WTC11 (cell line): ENCODE measurements at places on chromosomes 12 and 14.

GRCh38 chr14:77498120-77498979 is at the start of gene ISM2:
Gene ISM2 (minus strand): TSS chr14:77498816. CDS start chr14:77498793, 23 bp downstream.
- peaks cover 60% of the 10 kb centered on the region for H3K27me3 ChIP-seq
- no peak within 1 kb of the TSS for H3K27ac ChIP-seq
- peak within 1 kb of the TSS; percentile 69 for H3K4me3 ChIP-seq
- peaks cover 3% of the 10 kb centered on the region; the same call in 1 of the 2 replicates for H3K36me3 ChIP-seq

GRCh38 chr14:99028521-99028920 is 243.5 kb downstream of the BCL11B start:
- no peak overlapping the region for H3K4me3 ChIP-seq
- no peaks in the 10 kb centered on the region for H3K4me1 ChIP-seq
- H3K27me3 ChIP-seq = no peaks in the 10 kb centered on the region

GRCh38 chr12:129379076-129379804 is 524.6 kb downstream of the TMEM132D start:
- peaks cover 82% of the 10 kb centered on the region for H3K36me3 ChIP-seq
- H3K4me1 ChIP-seq = no peaks in the 10 kb centered on the region
- H3K27me3 ChIP-seq = peaks cover 7% of the 10 kb centered on the region
- DNase-seq = no peak

GRCh38 chr12:90062799-90063198 is 354.2 kb upstream of the ATP2B1 start:
- no peak overlapping the region for H3K4me3 ChIP-seq
- H3K27me3 ChIP-seq = no peaks in the 10 kb centered on the region
- DNase-seq = no peak
- H3K4me1 ChIP-seq = peaks cover 11% of the 10 kb centered on the region

DNA sequence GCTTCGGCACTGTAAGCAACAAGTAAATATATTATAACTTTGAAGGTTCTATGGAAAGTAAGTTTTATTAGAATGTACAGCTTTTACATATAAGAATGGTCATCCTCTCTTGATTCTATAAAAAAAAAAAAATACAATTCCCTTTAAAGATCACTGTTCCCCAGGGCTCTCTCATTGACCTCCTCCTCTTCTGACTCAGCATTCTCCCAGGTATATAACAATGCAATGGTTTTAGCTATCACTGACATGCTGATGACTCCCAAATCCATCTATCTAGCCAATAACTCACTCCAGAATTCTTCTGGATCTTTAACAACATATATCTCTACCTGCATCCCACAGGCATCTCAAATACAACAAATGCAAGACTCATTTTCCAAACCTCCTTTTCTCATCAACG is 62.7 kb downstream of the EEA1 start:
- H3K4me3 ChIP-seq = no peak overlapping the region
- H3K27me3 ChIP-seq = no peaks in the 10 kb centered on the region
- no peaks in the 10 kb centered on the region; the same call in 1 of the 2 replicates for H3K4me1 ChIP-seq
- H3K27ac ChIP-seq = no peak overlapping the region
- no peak for DNase-seq

DNA sequence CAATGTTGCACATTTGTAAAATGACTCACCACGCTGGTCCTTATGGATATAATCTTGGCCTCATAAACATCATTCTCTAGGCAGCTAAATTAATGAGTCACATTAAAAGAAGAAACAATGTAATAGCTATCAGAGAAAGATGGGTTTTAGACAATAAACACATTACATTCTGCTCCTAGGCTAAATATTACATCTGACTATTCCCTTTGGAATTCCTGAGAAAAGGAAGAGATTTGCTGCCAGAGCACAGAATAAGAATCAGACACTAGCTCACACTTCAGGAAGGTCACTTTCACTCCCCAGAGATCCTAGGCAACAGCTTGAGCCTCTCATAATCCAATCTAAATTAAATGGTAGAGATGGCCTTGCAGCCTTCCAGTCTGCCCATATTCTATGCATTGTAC is 218.2 kb downstream of the PTPRO start:
- no peaks in the 10 kb centered on the region for H3K36me3 ChIP-seq
- DNase-seq = no peak
- no peak overlapping the region for H3K27ac ChIP-seq
- H3K4me1 ChIP-seq = no peaks in the 10 kb centered on the region
- no peak overlapping the region for H3K4me3 ChIP-seq

DNA sequence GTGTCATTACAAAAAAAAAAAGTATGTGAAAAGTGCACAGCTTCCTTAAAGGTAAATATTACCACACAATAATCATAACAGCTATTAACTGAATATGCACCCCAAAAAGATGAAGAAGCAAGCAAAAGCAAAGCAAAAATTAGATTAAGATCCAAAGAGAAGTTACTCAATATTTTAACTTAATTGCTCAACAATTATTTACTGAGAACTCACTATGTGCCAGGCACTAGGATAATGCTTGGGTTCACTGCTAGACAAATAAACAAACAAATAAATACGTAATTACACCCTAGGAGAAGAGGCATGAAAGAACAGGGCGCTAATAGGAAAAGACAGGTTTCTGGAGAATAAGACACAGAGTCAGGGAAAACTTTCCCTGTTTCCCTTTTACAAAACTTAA is 33.4 kb downstream of the PPP1R12A start:
- no peak overlapping the region for H3K4me3 ChIP-seq
- H3K27ac ChIP-seq = peak overlapping the region; percentile 55
- peaks cover 29% of the 10 kb centered on the region for H3K4me1 ChIP-seq
- H3K27me3 ChIP-seq = no peaks in the 10 kb centered on the region
- H3K36me3 ChIP-seq = no peaks in the 10 kb centered on the region

DNA sequence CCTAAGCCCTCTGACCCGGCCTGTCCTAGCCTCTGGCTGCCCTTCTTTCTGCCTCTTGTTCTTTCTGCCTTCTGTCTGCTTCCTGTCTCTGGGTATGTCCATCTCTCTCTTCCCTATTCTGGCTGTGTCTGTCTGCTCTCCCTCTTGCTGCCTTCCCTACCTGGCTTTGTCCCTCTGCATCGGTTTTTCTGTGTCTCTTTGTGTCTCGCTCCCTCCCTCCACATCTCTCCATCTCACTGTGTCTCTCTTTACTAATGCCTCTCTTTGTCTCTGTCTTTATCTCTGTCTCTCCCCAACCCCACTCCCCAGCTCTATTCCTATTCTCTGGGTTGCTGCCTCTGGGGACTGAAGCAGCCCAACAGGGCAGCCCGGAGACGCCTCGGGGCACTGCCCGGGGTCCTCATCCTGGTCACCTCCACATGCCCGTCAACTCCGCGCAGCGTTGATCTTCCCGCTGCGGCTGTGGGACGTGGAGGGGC is 10.1 kb downstream of the SHMT2 start:
- no peak overlapping the region for H3K27ac ChIP-seq
- peaks cover 1% of the 10 kb centered on the region; the same call in 1 of the 2 replicates for H3K36me3 ChIP-seq
- H3K27me3 ChIP-seq = peaks cover 89% of the 10 kb centered on the region
- DNase-seq = no peak

DNA sequence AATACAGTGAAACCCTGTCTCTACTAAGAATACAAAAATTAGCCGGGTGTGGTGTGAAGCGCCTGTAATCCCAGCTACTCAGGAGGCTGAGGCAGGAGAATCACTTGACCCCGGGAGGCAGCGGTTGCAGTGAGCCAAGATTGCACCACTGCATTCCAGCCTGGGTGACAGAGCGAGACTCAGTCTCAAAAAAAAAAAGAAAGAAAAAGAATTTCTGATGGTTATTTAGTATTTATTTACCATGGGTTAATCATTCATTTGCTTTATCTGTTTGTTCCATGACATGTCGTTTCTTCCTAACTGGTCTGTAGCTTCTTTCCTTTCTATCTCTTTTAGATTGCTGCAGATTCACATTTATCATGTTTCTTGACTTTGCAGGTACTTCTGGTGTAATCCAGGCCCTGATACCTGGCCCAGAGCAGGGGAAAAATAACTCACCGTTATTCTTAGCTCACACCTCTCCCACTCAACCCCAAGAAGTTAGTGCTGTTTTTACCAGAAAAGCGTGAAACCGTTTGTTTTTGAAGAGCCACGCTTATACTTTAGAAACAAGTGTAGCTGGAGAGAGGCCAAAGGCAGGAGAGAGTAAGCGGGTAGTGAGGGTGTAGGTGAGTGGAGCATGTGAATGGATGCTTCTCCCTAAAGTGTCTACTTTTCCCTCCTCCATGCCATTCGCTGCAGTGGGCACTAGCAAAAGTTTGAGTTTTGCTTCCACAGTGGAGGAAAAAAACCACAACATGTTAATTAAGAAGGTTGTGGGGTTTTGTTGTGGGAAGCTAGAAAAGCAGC is 45.4 kb downstream of the SRGAP1 start:
- no peak overlapping the region for H3K4me3 ChIP-seq
- H3K27me3 ChIP-seq = no peaks in the 10 kb centered on the region
- H3K36me3 ChIP-seq = no peaks in the 10 kb centered on the region; the same call in 1 of the 2 replicates
- H3K4me1 ChIP-seq = peaks cover 42% of the 10 kb centered on the region
- H3K27ac ChIP-seq = peak overlapping the region; percentile 58
- no peak for DNase-seq

DNA sequence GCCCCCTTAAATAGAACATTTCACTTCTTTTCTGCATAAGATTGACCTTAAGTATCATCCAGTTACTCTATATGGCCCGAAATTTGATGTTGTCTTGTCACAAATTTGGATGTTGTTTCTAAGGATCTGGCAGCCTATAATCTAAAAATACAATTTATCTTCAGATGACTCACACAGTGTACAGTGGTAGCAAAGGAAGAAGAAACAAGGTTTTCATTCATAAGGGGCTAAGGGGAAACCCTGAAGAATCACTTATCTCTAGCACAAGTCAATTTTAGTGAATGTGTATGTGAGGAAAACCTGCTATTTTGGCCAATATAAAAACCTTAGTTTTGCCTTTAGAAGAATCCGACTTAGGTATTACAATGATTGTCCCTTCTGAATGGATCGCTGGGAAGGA is 606.3 kb upstream of the LRFN5 start:
- no peak for DNase-seq
- no peak overlapping the region for H3K4me3 ChIP-seq
- no peaks in the 10 kb centered on the region for H3K27me3 ChIP-seq

DNA sequence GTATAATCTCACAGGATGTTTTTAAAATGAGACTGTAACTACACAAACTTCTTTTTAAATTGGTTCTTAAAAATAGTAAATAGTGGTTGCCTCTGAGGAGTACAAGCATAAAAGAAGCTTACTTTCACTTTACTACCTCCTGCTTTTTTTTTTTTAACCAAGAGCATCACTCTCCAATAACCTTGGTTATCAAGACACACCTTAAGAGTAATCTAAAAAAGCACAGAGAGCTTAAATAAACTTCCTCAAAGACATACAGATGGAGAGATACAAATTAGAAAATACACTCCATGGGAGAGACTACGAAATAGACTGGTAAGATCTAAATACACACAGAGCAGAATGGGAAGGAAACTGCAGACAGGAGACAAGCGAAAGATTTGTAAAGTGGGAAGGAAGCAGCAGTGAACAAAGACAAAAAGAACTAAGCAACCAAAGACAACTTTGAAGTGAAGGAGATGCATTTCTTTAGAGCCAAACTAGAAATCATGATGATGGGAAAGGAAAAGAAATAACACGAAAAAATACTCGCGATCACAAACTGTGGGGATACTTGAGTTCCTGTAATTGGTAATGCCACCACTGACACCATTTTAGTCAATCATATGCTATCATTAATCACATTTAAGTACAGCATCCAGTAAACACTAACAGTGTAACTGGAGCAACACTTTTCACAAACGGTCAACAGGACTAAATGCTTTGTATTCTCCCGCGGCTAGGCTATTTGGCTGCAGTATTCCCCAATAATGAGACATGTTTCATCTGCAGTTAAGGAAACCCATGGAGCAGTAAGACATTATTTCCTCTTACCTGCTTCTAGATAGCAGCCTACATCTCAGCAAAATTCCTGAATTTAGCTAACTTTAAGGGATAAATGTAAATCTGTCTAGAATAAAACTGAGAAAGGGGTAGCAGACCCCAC is 8.2 kb downstream of the SINHCAF start:
- no peak for DNase-seq
- no peaks in the 10 kb centered on the region for H3K27me3 ChIP-seq
- peak overlapping the region; percentile 77 for H3K27ac ChIP-seq
- H3K36me3 ChIP-seq = peaks cover 11% of the 10 kb centered on the region
